ENCODE measurements at places on chromosomes 13 and 19. TPM values are rescaled to one million over a fixed set of nuclear protein-coding genes. Genes with fewer than 3 reads are reported as not detected.
A peak's percentile ranks its signal among the peaks of the same experiment; 100 is the strongest.

GRCh38 chr13:25902891-25903341, 148.9 kb downstream of the SHISA2 start:
- peak; percentile 20 for DNase-seq
- H3K27me3 ChIP-seq, result peaks cover 4% of the 10 kb centered on the region
- H3K36me3 ChIP-seq, result peaks cover under 1% of the 10 kb centered on the region
- no peak overlapping the region for H3K4me3 ChIP-seq
- peaks cover 23% of the 10 kb centered on the region for H3K4me1 ChIP-seq

Gene FCGBP
- 3.1 TPM for total RNA-seq

- no peak overlapping the region for H3K27ac ChIP-seq
- peak overlapping the region; percentile 45 for H3K4me3 ChIP-seq
- no peaks in the 10 kb centered on the region for H3K4me1 ChIP-seq
- peaks cover 10% of the 10 kb centered on the region for H3K27me3 ChIP-seq
Observed at GRCh38 chr19:793806-794205, 3.4 kb upstream of the PTBP1 start.

- no peaks in the 10 kb centered on the region for H3K36me3 ChIP-seq
- no peaks in the 10 kb centered on the region for H3K4me1 ChIP-seq
- no peak overlapping the region for H3K4me3 ChIP-seq
Observed at GRCh38 chr19:9075064-9075949, 11.6 kb upstream of the OR1M1 start.

Gene SUPT20H
- 75.7 TPM for total RNA-seq

Gene ZSCAN4
- total RNA-seq, result not detected

Gene TMEM150B
- total RNA-seq, result 0.71 TPM

GRCh38 chr13:108195146-108195545, 20.2 kb downstream of the LIG4 start:
- peaks cover 2% of the 10 kb centered on the region for H3K36me3 ChIP-seq
- no peaks in the 10 kb centered on the region for H3K4me1 ChIP-seq
- no peak overlapping the region for H3K27ac ChIP-seq
- peaks cover 10% of the 10 kb centered on the region for H3K27me3 ChIP-seq
- H3K4me3 ChIP-seq, result no peak overlapping the region

DNA sequence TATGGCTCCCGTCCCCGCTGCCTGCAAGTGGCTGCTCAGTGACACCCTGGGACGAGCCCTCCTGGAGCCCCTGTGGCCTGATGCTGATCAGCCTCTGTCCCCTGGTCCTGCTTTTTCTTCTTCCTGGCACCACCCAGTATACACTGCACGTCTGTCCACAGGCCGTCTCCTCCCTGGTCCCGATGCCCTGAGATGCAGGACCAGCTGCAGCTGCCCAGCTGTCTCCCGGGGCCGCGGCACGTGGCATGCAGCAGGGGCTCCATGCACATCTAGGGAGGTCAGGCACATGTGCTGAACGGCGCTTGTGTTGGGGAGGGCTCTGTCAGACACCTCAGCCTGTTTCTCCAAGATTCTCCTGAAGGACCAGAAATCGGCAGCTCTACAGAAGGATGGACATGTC, 30.2 kb downstream of the ZFR2 start:
- no peaks in the 10 kb centered on the region for H3K36me3 ChIP-seq
- no peaks in the 10 kb centered on the region for H3K27me3 ChIP-seq
- no peaks in the 10 kb centered on the region for H3K4me1 ChIP-seq
- DNase-seq, result no peak
- no peak overlapping the region for H3K27ac ChIP-seq

DNA sequence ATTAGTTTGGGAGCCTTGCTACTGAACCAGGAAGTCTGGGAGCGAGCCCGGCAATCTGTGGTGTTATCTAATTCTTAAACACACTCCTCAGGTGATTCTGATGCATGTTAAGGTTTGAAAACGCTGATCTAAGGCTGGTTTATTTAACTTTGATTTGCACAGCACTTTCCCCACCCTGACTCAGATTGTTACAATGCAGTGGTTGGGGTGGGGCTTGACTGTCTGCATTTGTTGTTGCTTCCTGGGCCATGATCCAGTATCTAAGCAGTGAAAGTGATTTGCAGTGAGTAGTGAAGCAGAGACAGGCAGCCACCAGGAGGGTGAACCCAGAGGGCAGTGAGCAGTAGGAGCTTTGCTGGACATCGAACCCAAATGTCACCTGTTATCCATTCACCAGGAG, 81.6 kb upstream of the ARGLU1 start:
- H3K4me1 ChIP-seq, result no peaks in the 10 kb centered on the region
- no peaks in the 10 kb centered on the region for H3K27me3 ChIP-seq
- no peak overlapping the region for H3K4me3 ChIP-seq
- DNase-seq, result no peak
- no peak overlapping the region for H3K27ac ChIP-seq

DNA sequence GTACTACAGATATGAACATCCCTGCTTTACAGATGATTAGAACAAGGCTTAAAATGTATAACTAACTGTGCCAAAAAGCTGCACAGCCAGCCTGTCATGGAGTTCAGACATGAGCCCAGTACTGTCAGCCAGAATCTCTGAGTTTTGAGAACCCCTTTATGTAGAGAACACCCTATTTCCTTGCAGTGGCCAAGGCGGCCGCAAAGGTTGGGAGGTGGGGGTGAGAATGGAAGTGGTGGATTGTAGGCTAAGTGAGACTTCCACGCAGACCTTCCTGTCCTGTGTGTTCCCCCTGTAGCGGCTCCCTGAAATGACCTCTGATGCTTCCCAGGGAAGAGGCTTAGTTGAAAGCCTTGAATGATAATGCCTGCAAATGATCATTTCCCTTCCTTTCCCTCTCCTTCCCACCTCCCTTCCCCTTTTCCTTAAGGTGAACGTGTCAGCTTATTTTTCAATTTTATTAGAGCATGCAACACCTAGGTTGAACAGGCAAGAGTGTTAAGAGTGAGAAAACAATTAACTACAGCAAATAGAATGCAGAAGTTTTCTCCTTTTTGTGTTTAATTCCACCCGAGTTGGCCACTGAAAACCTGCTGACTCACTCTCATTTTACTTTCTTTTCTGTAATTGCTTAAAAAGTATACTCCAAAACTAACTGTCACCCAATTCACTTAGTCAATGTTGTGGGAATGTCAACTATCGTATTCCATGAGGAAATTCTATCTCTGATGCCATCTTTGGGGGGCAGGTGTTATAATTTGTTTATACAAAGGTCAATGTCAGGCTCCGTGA, 167.0 kb upstream of the EDNRB start:
- no peak overlapping the region for H3K4me3 ChIP-seq
- H3K4me1 ChIP-seq, result no peaks in the 10 kb centered on the region
- no peak overlapping the region for H3K27ac ChIP-seq
- peaks cover 2% of the 10 kb centered on the region for H3K27me3 ChIP-seq
- no peaks in the 10 kb centered on the region for H3K36me3 ChIP-seq
- no peak for DNase-seq

- peaks cover 2% of the 10 kb centered on the region for H3K27me3 ChIP-seq
- DNase-seq, result no peak
- peak overlapping the region; percentile 51 for H3K27ac ChIP-seq
- peaks cover 19% of the 10 kb centered on the region for H3K36me3 ChIP-seq
- H3K4me1 ChIP-seq, result peaks cover 41% of the 10 kb centered on the region
Observed at GRCh38 chr19:11377756-11378155, 3.3 kb downstream of the SWSAP1 start.

DNA sequence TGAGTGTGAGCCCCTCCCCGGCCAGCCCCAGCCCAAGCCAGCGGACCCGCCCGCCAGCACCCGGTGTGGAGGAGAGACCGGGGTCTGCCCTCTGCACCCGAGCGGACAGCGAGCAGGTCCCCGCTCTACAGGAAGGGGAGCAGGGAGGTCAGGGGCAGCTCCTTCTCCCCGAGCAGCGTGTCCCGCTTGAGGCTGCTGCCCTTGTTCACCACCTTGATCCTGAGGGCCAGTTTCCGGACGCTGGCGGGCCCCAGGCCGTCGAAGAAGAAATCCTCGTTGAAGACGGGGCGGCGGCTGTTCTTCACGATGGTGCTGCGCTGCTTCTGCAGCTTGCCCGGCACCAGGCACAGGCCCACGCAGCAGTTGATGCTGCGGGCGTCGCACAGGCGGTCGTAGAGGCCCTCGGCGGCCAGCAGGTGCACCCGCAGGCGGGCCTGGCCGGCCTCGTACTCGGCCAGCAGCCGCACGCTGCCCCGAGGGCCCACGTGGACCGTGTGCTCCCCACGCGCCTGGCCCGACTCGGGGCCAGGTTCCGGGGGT, 1.9 kb downstream of the C2CD4C start:
- DNase-seq, result no peak
- peaks cover 6% of the 10 kb centered on the region for H3K27me3 ChIP-seq
- H3K4me1 ChIP-seq, result peaks cover 5% of the 10 kb centered on the region

Gene ZNF44
- 10.3 TPM for total RNA-seq

DNA sequence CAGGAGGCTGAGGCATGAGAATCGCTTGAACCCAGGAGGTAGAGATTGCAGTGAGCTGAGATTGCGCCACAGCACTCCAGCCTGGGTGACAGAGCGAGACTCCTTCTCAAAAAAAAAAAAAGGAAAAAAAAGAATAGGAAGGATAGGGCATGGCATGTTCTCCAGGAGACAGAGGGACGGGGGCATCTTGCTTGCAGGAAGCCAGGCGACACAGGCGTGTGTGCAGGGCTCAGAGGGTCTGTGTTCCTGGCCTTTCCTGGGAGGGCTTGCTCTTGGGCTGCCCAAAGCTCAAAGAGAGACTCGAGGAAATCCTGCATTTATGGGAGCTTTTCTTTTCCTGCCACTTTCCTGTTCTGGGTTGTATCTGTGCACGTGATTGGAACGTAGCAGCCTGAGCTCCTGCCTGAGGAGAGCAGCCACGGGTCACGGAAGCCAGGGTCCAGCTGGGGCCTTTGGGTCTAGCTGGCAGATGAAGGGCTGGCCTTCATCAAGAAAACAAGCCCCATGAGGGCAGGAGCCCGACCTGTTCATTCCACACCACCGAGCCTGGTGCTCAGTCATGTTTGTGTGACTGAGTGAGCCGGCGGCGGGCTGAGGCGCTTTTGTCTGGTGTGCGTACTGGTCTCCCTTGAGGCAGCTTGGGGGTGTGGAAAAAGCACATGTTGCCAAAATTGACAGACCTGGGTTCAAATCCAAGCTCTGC, 44.5 kb downstream of the CAPN12 start:
- peak overlapping the region; percentile 59 for H3K27ac ChIP-seq
- no peak for DNase-seq
- no peak overlapping the region for H3K4me3 ChIP-seq
- peaks cover 17% of the 10 kb centered on the region for H3K36me3 ChIP-seq
- H3K4me1 ChIP-seq, result peaks cover 49% of the 10 kb centered on the region

DNA sequence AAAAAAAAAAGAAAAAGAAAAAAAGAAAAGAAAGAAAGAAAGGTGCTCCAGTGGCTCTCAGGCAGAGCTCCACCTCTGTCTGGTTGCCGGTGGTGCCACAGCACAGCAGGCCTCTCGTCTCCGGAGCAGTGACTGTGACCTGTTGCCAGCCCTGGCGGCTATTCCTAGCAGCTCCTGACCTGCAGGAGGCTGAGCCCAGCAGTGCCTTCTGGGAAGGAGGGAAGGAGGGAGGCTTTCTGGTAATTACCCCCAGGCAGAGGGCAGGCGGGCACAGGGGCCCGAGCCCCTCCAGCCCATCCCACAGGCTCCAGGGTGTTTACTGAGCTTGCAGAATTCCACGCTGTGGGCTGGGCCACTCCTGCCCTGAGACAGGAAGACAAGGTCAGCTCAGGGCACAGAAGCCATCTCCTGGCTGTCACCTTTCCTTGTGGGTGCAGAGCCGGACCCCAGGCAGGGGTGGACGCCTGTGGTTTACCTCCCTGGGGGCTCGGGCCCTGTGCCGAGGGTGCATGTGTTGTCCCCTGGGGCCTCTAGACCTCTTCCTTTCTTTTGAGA, 77.9 kb downstream of the GNG7 start:
- H3K4me3 ChIP-seq, result no peak overlapping the region
- DNase-seq, result no peak
- peaks cover 2% of the 10 kb centered on the region for H3K36me3 ChIP-seq
- no peaks in the 10 kb centered on the region for H3K27me3 ChIP-seq
- H3K27ac ChIP-seq, result no peak overlapping the region

GRCh38 chr13:104318121-104318520, 1251.9 kb upstream of the SLC10A2 start:
- no peaks in the 10 kb centered on the region for H3K36me3 ChIP-seq
- no peak overlapping the region for H3K27ac ChIP-seq
- H3K4me3 ChIP-seq, result no peak overlapping the region
- H3K27me3 ChIP-seq, result no peaks in the 10 kb centered on the region

DNA sequence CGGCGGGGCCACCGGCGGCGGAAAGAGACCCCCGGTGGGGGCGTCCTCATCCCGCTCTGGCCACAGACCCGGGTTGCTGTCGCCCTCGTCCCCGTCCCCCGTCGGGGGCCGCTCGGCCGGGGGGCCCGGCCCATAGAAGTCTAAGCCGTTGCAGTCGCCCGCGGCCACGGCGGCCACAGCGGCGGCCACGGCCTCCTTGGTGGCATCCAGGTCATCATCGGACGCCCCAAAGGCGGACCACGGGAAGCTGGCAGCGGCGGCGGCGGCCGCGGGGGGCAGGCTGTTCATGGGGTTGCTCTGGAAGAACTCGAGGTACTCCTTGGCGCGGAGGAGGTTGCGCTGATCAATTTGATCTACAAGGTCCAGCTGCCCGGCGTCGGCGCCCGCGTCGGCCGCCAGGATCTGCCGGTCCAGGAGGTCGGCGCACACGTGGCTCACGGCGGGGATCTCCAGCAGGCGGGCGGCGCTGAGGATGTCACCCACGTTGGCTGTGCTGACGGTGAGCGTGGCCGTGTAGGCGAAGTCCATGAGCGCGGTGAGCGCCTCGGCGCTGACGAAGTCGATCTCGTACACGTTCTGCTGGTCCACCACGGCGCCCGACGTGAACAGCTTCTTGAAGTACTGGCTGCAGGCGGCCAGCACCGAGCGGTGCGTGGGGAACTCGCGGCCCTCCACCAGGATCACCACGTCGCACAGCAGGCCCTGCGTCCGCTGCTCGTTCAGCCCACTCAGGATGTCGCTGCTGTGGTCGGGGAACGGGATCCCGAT, 12.1 kb downstream of the ZBTB7A start:
- no peak for DNase-seq
- H3K36me3 ChIP-seq, result peaks cover 34% of the 10 kb centered on the region
- H3K4me3 ChIP-seq, result no peak overlapping the region

DNA sequence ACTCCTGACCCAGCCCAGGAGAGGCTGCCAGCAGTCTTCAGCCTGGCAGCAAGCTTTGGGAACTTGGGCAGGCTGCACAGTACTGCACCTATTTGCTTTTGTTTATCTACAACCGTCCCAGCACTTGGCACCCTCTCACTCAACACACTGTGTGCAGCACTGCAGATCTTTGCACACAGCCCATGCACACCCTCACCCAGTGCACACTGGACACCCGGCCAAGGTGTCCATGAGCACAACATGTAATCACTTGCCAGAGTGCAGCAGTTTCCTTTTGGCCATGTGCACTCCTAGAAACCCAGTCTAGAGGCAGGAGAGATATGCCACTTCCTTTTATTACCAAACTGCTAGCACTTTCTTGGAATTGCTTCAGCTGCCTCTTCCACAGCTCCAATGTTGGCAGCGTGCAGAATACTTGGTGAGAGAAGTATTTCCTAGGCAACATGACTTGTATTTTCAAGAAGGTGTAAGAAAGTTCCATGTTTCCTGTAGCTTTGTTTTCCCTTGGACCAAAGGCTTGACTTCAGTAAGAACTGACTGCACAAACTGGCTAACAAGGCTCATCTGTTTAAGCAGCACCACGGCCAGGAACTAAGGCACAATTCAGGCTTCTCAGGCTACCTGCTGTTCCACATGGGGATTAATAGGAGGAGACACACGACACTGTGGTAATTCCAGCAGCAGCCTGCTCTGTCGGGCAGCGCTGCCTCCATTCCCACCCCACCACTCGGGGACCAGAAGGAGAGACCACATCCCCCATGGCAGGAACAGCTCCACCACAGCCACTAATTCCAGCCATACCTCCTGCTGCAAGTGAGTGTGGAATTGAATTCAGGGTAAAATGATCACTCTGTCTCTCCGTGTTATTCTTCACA, 15.3 kb downstream of the ATP7B start:
- no peak overlapping the region for H3K4me3 ChIP-seq
- H3K4me1 ChIP-seq, result no peaks in the 10 kb centered on the region
- H3K27me3 ChIP-seq, result peaks cover 30% of the 10 kb centered on the region
- H3K36me3 ChIP-seq, result no peaks in the 10 kb centered on the region
- H3K27ac ChIP-seq, result no peak overlapping the region

Data from activated T-helper 1 cell treated with anti-CD3 and anti-CD28 coated beads, Interleukin-12 subunit alpha, Interleukin-12 subunit beta, Interleukin-2, Interleukin-4 antibody, amounts not matched to agents 30 ng/mL and 10 ng/mL and 1 ng/mL, durations not matched to agents 14 hours and 24 hours and 36 hours (primary cell).